ENCODE measurements at places on chromosomes 5 and 9.

DNA sequence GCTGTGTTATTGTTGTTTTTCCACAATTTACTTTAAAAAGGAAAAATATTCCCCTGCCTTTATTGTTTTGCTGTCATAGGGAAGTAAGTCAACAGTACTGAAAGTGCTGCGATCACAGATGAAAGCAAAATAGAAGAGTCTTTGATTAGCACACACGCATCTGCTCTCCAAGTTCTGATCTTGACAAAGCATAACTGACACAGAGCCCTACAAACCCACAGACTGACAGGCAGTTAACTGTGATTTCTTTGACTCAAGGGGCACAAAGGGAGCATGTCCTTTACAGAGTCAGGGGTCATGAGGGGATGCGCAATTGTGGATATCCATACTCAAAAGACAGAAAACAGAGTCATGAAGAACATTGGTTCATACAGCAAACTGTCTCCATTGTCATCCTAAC is 123.7 kb downstream of the SNCAIP start:
- no peak for DNase-seq

DNA sequence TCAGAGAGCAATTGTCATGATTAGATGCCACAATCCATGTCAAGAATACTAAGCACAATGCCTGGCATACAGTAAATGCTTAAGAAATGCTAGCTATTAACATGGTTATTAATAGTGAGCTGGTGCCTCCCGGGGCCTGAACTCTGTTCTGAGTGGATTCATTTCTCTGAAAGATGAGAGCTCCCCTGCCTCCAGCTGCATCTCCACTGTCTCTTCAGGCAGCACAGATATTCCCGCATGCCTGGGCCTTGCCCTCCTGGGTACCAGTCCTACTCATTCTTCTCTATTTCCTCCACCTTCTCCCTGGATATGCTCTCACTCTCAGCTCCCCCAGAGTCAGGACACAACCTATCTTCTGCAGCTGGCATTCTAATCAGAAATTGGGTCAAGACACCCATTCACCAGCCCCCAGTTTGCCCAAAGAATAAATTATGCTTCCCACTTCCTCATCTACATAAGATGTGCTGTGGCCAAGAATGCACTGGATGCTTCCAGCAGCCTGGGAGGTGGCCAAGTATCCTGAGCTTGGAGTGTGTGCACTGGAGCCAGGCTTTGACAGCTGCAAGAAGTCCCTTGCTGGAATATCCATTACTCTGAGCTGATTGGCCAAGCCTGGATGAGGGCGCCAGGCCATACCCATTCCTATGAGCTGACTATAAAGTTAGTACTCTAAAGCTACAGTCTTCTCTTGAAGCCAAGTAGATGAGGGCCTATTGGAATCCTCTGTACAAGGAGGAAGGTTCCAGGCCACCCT is 669.0 kb downstream of the ACTL7B start:
- DNase-seq = no peak

GRCh38 chr5:176762489-176762888 is 47.9 kb upstream of the UNC5A start:
- no peak for DNase-seq

DNA sequence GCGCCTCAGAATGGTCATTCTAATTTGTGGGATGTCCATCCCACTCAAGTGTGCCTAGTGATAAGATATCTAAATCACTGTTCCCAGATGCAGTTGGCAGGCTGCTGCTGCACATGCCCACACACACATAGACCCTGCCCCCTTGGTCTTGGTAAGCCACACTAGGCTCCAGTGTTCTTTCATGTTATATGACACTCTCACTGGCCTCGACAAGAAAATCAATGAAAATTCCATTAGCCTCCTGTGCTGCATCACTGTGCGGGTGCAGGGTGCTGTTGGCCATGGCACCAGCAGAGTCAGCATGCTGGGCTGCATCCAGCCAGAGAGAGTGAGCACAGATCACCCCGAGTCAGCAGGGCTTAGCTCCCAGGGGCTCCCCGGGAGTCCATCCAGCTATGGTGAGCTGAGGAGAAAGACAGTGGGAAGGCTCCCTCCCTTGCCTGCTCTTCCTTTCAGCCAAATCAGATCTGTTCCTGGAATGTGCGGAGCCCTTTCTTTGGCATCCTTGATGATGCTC is 59.9 kb downstream of the ABLIM3 start:
- DNase-seq = no peak

DNA sequence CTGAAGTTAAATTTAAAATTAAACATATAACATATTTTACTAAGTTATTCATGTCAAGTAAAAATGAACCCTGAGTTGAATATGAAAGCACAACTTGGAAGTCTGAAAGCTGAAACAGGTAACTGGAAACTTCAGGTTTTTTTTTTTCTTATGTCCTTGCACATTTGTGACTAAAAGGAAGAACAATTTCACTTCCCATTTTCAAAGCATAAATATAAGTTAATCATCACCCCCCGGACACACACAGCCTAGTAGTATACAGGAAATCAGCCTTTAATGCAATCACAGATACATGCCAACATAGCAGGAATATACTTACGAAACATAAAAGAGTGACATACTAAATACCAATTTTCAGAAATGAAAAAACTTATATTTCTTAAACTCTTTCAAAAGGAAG is 225.9 kb downstream of the RFX3 start:
- DNase-seq = no peak

DNA sequence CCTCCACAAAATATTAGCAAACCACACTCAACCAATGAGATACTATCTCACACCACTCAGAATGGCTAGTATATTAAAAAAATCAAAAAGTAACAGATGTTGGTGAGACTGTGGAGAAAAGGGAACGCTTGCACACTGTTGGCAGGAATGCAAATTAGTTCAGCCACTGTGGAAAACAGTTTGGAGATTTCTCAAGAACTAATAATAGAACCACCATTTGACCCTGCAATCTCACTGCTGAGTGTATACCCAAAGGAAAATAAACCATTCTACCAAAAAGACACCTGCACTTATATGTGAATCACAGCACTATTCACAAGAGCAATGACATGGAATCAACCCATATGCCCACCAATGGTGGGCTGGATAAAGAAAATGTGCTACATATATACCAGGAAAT is 393.5 kb downstream of the PDE4D start:
- no peak for DNase-seq

- DNase-seq = no peak
Observed at GRCh38 chr9:116313638-116314037, 160.0 kb downstream of the PAPPA start.

DNA sequence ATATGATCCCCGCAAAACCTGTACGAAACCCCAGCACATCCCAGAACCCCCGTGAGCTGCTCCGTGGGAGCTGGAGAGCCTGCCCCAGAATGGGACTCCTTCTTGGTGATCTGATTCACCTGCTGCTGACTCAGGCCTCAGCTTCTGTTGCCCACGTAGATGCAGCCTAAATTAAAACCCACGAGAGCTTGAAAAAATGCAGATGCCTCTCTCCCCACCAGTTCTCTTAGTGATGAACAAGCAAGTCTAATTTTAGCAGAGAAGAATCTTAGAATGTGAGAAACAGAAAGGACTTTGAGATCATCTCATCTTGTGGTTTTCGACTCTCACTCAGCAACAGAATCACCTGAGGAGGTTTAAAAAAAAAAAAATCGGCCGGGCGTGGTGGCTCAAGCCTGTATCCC is 57.6 kb downstream of the TMOD1 start:
- DNase-seq = no peak

- no peak for DNase-seq
Observed at GRCh38 chr5:100520348-100520747, 14.8 kb upstream of the FAM174A start.

- no peak for DNase-seq
Observed at GRCh38 chr5:146561711-146562110, 45.7 kb upstream of the GPR151 start.

GRCh38 chr5:180208435-180209081 is 453 bp downstream of the RASGEF1C start:
- no peak for DNase-seq

DNA sequence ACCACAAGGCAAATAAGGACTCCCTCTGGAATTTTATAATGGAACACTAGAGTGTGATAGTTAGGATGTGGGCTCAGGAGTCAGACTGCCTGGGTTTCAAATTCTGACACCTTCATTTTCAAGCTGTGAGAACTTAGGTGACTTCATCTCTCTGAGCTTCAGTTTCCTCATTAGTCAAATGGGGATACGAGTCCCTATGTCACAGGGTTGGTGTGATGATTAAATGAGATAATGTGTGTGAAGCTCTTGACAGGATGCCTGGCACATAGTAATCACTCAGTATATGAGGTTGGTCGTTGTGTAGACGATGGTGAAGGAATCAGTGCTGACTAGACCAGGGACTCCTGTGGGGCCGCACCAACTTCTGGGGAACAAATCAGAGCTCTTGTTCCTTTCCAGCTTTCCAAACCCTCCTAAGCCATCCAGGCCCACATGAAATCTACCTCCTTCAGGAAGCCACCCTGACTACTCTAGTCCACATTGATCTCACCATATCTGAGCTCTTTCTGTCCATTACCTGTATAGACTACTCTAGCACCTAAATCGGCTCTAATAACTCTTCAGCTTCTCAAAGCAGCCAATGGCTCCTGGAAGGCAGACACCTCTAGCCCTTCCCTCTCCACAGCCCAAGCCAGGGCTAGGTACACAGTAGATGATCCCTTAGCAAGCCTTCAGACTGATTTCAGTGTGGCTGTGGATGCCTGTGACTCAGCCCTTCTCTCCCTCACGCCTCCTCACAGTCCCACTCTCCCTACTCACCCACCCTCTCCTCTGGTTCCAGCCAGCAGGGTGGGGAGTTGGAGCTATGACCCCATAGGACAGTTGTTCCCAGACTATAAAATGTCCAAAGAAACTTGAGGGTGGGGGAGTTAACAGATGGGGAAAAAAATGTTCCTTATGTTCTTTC is 2.5 kb upstream of the TCF7 start:
- DNase-seq = no peak

GRCh38 chr5:37886242-37886905 is 46.5 kb upstream of the GDNF start:
- DNase-seq = no peak

DNA sequence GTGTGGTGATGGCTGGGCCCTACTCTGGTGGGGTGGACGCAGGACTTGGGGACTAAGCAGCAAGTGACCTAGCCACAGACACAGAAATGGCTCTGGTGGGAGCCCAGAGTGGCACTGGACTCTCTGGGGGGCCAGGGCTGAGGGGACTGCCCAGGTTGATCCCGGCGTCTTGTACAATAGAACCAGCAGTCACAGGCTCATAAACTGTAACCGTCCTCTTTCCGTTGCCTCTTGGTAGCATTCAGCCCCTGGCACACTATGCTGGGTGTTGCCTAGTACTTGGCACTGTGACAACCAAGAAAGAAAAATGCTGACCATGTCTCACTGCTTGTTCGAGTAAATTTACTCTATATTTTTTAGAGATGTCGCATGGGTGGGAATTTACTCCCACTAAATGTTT is 80.5 kb downstream of the DAB2IP start:
- DNase-seq = no peak

GRCh38 chr9:86867804-86868313 is 79.4 kb downstream of the GAS1 start:
- no peak for DNase-seq

DNA sequence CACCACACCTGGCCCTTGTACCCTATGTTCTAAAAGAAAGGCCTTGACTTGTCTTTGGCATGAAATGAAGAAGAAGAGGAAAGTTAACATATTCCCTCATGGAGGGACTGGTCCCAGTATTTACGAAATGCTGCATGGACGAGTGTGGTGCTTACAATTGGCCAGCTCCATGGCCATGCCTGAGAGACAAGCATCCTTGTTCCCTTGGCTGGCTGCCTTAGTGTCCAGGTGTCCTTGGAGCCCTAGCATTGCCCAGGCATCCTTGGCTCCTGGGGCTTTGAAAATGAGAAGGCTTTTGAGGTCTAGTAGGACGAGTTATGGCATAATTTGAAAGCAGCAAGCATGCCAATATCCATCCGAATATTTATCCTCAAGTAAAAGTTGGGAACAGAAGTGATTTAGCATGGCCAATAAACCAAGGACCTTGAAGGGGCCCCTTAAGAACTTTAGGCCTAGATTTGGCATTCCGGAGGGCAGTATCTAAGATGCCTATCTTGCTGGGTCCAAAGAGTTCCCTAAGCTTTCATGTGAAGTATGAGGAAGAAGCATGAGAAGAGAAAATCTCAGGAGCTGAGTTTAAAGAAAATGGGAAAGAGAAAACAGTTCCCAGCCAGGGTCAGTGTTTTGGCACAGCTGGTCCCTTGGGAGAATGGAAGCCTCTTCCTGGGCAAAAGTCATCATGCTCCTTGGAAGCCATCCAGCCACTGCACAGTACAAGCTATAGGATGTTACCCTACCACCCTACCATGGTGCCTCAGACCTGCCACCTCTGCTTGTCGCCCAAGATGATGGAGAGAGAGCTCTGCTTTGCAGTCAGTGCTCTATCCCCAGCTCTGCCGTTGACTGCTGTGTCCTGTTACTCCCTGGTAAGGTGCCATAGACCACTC is 91.0 kb downstream of the AOPEP start:
- no peak for DNase-seq

DNA sequence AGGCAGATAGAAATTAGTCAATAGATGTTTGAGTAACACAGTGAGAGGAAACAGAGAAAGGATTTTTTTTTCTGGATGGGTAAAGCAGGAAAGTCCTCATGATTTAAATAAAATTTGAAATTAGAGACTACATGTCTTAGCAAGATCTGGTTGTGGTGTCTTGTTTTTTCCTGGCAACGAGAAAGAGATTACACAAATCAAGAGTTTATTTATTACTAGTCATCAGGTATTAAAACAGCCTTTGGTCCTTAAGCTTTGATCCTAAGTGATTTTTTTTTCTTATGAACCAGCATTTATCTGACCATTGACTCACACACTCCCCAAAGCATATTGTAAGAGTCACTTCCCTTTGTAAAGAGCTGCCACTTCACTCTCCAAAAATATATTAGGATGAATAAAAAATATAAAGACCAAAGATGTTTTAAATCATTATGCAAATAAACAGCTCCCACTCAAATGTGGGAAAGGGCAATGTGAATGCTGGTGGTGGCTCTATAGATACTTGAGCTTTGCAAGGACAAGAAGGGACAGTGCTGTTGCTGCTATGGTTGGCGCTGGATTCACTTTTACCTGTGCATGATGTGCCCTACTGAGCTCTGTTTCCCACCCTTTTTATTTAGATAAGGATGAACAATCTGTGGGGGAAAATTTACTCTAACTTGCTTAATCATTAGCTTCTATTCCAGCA is 1726.5 kb downstream of the MAT2B start:
- no peak for DNase-seq

GRCh38 chr5:175873088-175873454 is 1.7 kb downstream of the CPLX2 start:
- DNase-seq = peak; percentile 17

GRCh38 chr9:87118594-87118993 is 171.3 kb upstream of the GAS1 start:
- DNase-seq = no peak

GRCh38 chr9:133862585-133863256 is 124.6 kb upstream of the SARDH start:
- DNase-seq = no peak

- no peak for DNase-seq
Observed at GRCh38 chr9:21854594-21854993, 52.2 kb downstream of the MTAP start.

- DNase-seq = no peak
Observed at GRCh38 chr9:137030006-137030405, 1.9 kb downstream of the FUT7 start.

Measured in activated CD4-positive, alpha-beta T cell treated with anti-CD3 and anti-CD28 coated beads for 24 hours (primary cell).